ENCODE measurements at places on chromosomes 16 and 17. TPM values are rescaled to one million over a fixed set of nuclear protein-coding genes. Genes with fewer than 3 reads are reported as not detected.

The ACSM3 gene
- 97.6 TPM for polyA plus RNA-seq

DNA sequence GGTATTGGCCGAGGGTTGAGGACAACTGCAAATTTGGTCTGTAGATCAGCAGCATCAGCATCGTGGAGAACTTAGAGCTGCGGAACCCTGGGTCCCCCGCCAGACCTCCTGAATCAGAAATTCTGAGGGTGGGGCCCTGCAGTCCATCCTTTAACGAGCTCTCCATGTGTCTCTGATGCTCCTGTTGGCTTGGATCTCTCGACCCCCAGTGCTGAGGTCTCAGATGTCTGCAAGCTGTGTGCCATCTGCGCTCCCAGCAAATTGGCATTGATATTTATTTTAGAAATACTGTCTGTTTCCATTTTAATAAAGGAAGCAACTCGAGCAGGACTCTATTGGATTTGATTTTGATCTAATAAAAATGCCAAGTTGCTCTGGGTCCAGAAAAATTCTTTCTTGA lies 250.0 kb downstream of the KATNIP start:
- no peak for DNase-seq

DNA sequence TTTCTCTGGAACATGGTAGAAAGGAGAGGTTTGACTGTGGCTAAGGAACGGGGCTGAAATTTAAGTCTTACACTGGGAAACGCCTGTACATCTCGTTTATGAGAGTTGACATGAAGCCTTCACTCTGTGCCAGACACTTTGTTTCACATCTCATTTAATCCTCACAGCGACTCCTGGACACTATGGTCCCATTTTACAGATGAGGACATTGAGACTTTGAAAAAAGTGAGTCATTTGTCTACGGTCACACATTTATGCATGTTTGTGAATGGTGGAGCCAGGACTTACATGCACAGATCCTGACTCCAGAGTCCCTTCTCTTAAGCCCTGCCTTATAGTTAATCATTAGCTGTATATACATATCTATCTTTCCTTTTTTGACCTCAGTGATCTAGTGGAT lies 318.4 kb upstream of the EEF2KMT start:
- DNase-seq, result no peak

DNA sequence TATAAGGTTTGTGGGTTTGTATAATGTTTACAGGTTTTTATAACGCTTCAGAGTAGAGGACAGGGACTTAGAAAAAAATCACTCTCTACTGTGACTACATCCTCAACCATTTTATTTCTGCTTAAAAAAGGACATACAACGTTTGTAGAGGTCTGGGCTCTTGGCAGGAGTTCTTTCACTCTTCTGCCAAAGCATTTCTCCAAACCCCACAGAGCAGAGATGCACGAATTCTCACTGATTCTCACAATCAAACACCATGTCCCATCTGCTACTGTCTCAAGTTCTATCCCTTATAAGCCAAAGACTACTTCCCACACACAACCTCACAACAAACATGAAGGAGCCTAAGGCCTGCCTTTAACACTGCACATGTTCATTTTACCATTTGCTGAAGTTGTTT lies 7.0 kb upstream of the ANKFY1 start:
- no peak for DNase-seq

DNA sequence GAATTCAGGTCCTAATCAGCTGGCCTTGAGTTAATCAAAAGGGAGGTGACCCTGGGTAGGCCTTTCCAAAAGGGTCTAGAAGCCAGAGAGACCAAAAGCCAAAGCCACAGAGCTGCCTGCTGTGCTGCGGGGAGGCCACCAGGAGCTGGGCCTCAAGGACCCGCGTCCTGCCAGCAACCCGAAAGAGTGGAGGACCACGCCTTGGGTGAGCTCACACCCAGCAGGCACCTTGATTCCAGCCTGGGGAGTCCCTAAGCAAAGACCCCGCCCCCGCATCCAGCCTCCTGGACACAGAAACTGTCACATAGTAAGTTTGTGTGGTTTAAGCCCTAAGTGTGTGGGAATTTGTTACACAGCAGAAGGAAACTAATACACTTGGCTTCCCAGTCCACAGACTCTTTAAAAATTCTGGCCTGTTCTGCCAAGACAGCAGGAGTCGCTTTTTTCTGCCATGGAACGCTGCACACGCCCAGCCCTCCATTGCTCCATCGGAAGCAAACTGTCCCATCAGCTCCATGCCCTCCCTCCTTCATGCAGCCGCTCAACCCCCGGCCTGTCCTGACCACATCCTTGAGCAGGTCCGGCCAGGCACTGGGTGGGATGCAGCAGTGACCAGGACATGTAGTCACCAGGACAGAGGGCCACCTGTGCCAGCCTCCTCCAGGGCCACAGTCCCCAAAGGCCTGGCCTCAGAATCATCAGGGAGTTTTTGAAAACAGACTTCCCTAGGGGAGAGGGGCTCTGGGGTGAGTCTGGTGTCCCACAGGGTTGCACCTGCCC lies 20.9 kb upstream of the RASD1 start:
- no peak for DNase-seq

DNA sequence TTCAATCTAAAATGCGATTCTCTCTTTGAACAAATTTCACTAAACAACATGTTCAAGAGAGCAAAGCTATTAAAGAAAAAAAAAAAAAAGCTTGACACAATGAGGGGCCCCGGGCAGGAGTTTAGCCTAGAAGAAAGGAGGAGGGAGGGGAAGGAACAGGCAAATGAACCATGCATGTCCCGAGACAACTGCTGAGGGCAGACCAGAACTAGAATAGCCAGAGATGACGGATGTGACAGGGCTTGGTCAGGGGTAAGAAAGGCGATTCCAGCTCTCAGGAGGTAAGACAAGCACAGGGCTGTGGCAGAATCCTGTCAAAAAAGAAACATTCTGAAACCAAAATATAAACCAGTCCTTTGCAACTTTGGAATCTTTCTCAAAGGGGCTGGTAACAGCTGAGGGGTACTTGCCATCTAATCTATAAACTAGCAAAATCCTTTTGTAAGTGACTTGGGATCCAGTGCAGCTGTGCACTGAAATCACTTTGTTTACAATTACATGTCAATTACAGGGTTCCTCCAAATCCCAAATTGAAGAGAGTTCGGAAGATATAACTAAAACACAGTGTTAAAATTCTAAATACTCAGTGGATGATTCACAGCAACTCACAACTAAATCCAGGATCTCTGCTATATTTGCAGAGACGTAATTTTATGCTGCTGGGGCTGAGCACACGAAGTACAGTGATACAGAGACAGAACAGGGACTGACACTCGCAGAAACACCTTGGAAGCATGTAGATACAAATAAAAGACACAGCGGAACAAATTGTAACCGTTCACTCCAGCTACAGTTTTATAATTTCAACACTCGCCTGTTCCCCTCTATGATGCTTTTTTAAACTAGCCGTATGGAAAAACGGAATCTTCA lies 567.4 kb upstream of the ZFHX3 start:
- DNase-seq, result no peak

DNA sequence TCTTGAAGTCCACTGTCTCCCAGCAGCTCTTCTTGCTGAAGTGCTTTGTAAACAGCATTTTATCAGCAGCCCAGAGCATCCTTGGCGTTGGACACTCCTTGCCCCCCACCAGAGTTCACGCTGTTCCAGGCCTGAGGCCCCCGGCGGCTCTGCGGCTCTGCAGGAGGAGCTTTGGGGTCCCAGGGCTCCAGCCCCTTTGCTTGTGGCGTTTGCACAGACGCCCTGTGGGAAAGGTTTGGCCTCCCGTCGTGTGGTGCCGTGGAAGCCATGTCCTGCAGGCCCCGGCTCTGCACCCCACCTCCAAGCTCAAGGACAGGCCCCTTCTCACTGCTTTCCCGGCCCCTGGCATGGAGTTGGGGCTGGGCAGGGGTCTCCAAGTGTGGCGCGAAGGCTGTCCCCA lies 14.1 kb downstream of the METRNL start:
- no peak for DNase-seq

DNA sequence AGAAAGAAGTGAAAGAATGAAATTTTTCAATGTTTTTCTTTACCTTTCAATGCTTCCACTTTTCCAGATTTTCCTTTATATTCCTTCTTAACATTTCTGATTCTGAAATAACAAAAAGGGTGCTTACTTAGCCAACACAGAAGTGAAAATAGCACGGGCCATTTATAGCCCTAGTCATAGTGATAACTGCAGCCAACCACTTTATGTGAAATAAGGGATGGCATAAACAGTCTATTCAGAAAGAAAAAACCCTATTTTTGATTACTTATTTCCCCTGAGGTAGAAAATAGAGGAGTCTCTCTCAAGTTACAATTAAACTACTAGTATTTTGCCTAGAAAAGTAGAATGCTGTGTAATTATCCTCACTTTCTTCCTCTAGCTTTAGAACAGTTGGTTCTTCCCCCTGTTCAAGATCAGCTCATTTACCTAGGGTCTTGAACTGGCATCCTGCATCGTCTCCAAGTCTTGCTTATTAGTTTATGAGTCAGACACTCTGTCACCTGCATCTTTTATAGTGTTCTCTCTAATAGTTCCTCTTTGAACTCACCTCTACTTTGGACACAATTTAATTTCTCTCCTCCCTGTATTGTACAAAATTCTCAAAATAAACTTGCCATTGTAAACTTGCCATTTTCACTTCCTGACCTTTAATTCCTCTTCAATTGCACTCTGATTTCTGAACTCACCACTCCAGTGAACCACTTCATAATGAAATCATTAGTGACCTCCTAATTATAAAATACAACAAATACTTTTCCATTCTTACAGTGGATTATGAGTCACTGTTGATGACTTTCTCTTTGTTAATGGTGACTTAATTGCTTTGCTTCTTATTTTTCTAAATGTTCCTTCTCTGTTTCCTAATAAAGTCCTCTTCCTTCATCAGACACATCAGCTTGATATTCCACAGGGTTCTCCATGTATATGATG lies 23.6 kb downstream of the ABCA6 start:
- DNase-seq, result no peak

- DNase-seq, result no peak
These were observed 6.8 kb downstream of the MAPK8IP3 start for GRCh38 chr16:1712791-1713261.

DNA sequence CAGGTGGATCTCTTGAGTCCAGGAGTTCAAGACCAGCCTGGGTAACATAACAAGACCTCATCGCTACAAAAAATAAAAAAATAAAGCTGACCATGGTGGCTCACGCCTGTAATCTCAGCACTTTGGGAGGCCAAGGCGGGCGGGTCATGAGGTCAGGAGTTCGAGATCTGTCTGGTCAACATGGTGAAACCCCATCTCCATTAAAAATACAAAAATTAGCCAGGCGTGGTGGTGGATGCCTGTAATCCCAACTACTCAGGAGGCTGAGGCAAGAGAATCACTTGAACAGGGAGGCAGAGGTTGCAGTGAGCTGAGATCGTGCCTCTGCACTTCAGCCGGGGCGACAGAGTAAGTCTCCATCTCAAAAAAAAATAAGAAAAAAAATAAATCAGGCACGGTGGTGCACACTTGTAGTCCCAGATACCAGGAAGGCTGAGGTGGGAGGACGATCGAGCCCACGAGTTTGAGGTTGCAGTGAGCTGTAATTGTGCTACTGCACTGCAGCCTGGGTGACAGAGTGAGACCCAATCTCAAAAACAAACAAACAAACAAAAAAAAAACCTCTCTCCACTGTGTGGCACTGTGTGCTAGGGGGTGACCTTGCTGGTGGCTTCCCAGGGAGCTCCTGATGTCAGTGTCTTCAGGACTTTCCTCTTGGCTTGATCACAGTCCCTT lies 19.8 kb upstream of the MAPK3 start:
- no peak for DNase-seq

- no peak for DNase-seq
These were observed 2.1 kb downstream of the DNAH2 start for GRCh38 chr17:7719661-7720060.

GRCh38 chr17:42522798-42523278 lies 13.2 kb upstream of the NAGLU start:
- DNase-seq, result no peak

- DNase-seq, result no peak
These were observed 22.3 kb downstream of the MYH11 start for GRCh38 chr16:15834502-15834901.

GRCh38 chr16:57570301-57571070 lies 28.0 kb downstream of the ADGRG5 start:
- DNase-seq, result no peak

DNA sequence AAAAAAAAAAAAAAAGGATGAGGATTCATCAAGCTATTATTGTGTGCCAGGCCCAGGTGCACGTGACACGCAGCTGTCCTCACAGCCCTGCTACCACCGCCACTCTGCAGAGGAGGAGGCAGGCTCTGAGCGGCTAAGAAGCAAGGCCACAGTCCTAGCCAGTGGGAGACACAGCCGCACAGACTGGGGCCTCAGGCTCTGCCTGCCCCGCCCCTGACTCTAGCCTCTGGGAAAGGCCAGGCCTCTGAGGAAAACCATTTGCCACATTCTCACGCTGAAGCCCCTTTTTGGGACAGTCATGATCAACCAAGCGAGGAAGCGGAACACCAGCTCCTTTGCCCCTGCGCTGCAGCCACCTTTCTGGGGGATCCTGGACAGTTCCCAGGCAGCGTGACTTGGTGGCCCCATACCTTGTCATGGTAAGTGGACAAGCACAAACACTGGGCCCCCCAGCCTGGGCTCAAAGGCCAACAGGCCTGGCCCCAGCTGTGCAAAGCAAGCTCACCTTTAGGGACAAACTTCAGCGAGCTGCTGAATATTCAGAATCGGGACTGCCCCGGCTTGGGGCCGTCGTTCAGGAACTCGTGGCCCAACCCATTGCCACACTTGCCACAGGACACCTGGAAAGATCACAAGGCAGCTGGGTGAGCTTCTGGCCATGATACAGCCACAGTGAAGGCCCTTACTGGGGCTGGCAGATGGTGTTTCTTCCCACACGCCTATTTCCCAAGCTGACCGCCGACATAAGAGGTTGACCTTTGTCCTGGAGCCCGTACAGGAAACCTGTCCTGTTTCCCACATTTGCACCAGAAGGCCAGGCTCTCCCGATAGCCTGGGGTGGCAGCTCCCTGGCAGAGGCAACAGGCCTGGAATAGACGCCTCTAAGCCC lies 2.5 kb downstream of the MSRB1 start:
- DNase-seq, result no peak

- DNase-seq, result no peak
These were observed 13.8 kb upstream of the GSDMA start for GRCh38 chr17:39949028-39949427.

DNA sequence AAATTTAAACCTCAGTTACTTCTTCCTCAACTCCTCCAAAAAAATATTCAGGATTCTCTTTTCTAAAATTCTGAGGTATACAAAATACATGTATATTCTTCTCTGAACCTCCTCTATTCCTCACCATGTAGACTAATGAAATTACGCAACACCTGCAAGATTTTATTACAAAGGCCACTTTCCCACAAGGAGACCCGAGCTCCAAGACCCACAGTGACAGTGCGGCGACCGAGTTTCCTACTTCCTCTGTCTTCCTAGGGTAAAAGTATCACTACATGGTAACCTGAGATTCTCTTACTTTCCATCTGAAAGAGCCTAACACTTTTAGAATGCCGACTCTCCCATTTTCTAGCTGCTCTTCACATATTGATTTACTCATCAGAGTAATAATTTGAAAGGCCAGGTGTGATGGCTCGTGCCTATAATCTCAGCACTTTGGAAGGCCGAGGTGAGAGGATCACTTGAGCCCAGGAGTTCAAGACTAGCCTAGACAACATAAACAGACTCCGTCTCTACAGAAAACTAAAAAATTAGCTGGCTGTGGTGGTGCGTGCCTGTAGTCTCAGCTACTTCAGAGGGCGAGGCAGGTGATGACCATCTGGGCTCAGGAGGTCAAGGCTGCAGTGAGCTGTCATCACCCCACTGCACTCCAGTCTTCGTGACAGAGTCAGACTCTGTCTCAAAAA lies 35.7 kb downstream of the CYTH1 start:
- no peak for DNase-seq

Measured in renal cortex interstitium (tissue), 15 donors.